ENCODE measurements at places on chromosomes 11 and 22.

GRCh38 chr11:34840736-34841386, 75.3 kb downstream of the APIP start:
- no peak for DNase-seq

DNA sequence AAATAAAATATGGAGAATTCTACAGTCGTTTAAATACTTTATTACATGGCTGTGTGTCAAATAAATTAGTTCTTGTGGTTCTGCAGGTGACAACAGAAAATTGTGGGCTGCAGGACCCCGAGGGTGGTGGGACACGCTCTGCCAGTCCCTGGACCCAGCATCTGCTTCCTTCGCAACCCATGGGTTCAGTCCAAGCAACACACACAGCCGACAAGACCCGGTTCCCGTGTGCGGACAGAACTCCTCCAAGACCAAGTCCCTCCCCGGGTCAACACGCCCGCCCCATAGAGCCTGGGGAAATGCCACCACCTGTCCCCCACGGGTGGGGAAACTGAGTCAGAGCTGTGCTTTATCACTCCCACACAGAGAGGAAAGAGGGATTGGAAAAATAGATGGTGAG, 238.9 kb downstream of the BRD1 start:
- DNase-seq: peak; percentile 61

- DNase-seq: no peak
These were observed 29.4 kb upstream of the SORL1 start for GRCh38 chr11:121422675-121423074.

- no peak for DNase-seq
These were observed 41.0 kb downstream of the BUD13 start for GRCh38 chr11:116731821-116732220.

DNA sequence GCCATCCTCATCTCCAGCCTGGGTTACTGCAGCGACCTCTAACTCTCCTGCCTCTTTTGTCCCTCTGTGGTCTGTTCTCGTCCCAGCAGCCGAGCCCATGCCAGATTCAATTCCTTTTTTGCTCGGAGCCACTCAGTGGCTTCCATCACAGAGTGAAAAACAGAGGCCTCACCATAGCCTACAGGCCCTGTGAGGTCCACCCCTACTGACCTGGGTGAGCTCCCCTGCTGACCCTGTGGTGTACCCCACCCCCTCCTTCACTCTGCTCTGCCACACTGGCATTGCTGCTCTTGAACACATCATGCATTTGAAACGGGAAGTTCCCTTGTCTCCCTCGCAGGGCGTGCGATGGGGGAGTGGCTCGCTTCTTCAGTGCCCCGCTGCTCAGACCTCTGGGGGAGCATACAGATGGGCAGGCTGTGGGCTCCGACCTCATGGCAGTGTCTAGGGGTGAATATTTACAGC, 2.1 kb downstream of the AIP start:
- DNase-seq: no peak

DNA sequence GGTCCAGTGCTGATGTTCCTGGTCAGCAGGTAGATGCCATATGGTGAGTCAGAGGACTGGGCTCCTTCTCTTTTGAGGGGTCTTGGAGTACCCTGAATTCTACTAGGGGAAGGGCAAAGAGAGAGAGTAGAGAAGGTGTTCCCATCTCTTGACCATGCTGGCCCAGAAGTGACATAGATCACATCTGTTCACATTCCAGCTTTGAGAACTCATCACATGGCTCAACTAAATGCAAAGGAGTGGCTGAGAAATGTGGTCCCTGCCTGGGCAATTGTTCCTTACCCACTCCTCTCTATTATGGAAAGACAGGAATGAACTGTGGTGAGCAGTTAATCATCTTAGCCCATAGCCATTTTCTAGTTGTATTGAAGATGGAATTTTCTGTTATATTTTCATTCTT, 105.4 kb upstream of the TIMP3 start:
- DNase-seq: no peak

GRCh38 chr11:87281496-87281895, 243.8 kb downstream of the TMEM135 start:
- no peak for DNase-seq

GRCh38 chr11:105211806-105212554, 72.4 kb upstream of the CARD18 start:
- DNase-seq: no peak
